ENCODE measurements at places on chromosomes 11 and 22.

GRCh38 chr22:17562906-17563870, at the start of gene SLC25A18:
TSS of gene SLC25A18 (plus strand) at chr22:17563498. CDS start at chr22:17579945, 16,447 bp downstream.
- DNase-seq: peak; percentile 29

DNA sequence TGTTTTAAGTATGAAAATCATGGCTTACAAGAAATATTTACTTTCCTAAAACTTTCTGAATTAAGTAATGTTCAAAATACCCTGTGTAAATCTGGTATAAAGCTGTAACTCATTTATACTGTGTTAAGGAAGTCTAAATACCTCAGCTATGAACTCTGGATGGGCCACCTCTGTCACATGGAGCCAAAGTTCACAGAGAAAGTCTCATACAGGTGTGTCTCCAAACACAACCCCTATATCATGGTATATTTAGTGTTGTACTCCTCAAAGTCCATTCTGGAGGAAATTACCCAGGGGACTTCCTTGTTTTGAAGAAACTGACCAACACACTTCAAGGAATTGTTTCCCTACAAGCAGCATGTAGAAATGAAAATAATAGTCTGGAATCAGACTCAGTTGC, 909.2 kb upstream of the TENM4 start:
- no peak for DNase-seq

DNA sequence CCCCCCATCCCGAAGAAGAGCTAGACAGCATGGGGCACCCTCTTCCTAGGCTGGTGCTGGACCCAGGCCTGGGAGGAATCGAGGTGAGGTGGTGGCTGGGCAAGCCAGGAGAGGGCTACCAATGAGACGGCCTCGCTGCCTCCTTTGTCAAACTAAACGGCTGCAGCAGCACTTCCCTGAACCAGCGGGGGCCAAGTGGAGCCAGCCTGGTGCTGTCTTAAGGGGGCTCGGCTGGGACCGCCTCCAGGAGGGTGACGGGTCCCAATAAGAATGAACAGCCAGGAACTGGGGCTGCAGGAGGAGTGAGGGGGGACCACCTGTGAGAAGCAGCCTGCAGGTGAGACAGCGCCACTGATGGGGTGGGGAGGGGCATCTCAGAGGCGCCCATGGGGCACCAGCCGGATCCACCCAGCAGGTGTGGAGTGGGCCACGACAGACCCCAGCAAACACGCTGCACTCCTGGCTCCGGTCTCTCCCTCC, 17.1 kb downstream of the IFT27 start:
- DNase-seq: no peak

DNA sequence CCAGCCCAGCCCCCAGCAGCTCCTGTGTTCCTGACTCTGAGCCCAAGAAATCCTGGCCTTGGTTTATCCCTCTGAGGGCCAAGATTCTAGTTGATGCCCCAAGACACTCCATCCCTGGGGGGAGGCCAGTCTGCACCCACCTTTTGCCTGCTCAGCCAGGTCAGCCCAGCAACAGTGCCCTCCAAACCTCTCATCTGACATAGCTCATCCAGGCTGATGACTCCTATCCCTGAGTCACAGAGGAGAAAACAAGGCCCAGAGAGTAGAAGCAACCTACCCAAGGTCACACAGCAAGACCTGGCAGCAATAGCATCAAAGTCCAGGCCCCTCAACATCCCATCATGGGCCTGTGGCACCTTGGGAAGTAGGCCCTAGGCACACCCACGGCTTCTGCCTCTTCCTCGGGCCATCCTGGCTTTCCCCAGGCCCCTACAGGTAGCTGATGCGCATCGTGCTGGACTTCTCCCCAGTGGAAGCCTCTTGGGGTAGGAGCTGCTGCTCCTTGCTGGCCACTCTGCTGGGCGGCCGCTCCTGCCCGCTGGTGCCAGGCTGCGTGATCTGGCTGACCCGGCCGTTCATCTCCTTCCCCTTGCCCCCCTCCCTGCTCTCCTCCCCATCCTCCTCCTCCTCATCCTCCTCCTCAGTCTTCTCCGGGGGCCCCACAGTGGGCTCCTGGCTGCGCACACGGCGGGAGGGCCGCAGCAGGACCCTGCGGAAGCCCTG, 6.0 kb downstream of the SSTR3 start:
- DNase-seq: no peak

DNA sequence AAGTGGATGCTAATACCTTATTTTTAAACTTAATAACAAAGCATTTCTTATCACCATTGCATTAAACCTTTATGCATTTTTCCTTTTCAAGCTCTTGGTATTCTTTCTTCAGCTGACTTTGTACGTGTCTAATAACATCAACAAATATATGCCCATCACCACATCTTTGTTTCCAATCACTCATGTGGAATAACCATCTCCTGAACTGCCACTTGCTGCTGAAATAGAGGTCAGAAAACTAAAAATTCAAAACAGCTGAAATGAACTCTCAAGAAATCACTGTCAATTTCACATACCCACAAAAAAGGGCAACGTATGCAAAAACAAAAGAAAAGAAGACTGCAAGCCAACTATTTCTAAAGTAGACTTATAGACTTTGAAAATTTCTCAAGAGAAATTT, 7.4 kb downstream of the MSANTD4 start:
- DNase-seq: no peak

DNA sequence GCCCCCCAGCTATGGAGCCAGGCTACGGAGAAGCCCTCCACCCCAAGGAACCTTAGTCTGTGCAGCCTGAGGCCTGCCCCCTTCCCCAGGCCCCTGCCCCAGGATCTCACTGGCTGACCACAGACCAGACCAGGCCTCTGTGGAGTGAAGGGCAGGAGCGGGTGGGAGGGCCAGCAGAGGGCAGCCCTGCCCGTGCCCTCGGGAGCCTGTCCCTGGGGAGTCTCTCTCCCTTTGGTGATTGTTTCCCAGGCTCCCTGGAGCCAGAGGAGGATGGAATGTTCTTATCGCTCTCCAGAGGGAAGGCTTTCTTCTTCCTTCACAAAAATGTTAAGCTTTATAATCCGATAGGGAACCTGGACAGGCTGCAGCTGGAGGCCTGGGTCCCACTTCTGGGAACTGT, 455.3 kb downstream of the SOX6 start:
- DNase-seq: no peak

- DNase-seq: no peak
These were observed 326.0 kb downstream of the MN1 start for GRCh38 chr22:27475548-27475897.

DNA sequence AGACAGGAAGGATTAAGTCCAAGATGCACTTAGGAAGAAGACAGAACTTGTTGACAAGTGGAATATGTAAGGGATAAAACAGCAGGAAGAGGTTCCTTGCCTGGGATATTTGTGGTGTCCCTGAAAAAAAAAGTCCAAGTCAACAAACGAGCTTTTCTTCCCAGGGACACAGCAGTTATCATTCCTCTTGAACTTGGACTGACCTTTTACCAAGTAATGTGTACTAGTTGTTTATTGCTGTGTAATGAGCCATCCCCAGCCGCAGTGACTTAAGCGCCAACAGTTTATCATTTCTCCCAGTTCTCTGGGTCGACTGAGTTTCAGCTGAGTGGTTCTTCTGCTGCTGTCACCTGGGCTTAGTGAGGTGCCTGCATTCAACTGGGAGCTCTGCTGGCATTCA, 37.0 kb downstream of the KREMEN1 start:
- no peak for DNase-seq

DNA sequence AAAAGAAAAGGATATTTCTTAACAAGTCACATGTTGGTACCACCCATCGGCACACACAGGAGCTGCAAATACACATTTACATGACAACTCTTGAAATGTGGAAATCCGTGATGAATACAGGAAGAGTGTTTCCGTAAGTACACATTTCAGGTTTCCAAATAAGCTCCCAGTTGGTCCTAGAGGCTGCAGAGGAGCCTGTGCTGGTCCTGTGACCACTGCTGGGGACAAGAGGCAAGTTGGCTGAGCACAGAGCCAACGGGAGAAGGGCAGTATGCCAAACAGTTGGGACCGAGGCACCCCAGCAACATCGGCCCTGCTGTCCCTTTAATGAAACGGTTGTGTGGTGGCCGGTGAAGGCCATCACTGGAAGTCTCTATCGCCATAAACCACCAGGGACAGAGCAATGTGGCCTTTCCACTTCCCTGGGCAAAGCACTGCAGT, 38.5 kb upstream of the ARFGAP3 start:
- no peak for DNase-seq

GRCh38 chr22:28207281-28208030, 288.4 kb upstream of the PITPNB start:
- no peak for DNase-seq

DNA sequence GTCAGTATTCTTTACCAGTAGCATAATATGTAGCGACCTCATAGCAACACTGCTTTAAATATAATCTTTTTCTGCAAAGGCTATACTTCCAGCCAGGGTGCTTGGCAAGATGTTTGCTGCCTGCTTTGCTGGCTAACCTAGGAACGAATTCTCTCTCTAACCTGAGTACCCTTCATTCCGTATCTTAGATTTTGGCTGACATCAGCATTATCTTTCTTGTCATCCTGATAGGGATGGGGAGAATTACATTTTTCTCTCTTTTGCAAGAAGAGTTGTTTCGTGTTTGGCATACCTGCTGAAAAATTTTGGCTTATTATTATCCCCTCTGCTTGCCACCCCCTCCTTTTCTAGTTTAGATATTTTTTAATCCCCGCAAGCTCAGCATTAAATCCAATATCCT, 91.2 kb upstream of the CLMP start:
- no peak for DNase-seq

DNA sequence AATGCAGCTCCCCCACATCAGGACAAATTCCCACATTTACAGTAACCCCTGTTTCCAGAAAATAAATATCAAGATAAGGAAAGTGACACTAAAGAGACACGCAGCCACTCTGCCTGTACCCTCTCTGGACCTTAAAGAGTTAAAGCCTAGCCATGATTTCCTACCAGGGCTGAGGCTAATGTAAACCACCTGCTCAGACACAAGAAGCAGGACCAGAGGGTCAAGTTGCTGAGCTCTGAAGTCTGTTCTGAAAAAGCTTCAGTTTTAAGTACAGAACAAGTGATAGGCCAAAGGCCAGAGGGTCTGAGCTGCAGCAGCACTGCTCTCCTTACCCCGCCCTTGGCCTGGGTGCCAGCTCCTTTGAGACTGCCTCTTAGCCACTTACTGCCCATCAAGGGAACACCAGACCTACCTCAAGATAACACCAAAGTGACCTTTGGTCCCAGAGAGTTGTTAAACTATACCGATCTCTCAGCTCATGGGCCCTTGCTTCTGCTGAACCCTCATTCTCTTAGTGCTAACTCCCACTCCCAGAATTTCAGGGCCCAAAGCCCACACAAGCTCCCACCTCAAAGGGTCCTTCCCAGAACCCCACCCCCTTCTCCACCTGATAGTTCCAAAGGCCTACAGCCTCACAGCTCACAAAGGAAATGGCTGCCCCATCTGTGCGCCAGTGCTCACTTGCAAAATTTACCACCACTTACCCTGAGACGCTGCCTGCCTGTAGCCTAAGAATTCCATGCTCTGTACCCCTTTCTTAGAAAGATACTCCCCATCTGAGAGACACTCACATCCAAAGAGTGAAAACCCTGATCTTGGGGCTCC, 40.5 kb downstream of the IL18BP start:
- peak; percentile 24 for DNase-seq

GRCh38 chr11:3074912-3075589, 17.8 kb upstream of the CARS1 start:
- no peak for DNase-seq

DNA sequence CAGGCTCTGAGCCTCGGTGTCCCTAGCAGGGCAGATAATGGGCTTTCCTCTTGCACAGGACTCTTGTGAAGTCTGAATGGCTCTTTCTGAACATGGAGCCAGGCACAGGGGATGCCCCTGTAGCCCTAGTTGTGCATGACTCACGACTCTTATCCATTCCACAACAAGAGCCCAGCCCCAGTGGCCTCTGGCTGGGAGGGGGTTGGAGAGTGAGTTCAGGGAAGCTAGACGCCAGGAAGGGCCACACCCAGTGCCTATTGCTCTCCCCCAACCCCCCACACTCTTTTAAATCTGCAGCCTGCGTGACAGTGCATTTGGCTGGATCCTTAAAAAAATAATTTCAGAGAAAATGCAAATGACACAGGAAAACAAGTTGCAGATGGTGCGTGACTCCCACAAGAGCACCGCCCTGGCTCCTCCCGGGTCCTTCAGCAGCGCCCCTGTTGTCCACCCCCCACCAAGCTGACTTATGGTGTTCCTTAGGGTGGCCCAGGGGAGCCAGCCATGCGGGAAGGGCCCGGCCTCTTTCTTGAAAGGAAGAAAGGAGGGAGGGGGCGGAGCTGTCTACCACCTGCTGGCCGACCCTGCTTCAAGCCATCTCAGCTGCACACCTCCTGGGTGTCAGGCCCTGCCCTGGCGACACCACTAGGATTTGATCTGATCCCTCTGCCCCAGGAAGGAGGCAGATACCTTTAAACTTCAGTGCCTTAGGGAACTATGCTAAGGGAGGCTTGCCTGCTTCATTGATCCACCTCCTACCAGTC, 74.7 kb downstream of the MN1 start:
- peak; percentile 70 for DNase-seq

- no peak for DNase-seq
These were observed 38.0 kb downstream of the HORMAD2 start for GRCh38 chr22:30118291-30118690.

DNA sequence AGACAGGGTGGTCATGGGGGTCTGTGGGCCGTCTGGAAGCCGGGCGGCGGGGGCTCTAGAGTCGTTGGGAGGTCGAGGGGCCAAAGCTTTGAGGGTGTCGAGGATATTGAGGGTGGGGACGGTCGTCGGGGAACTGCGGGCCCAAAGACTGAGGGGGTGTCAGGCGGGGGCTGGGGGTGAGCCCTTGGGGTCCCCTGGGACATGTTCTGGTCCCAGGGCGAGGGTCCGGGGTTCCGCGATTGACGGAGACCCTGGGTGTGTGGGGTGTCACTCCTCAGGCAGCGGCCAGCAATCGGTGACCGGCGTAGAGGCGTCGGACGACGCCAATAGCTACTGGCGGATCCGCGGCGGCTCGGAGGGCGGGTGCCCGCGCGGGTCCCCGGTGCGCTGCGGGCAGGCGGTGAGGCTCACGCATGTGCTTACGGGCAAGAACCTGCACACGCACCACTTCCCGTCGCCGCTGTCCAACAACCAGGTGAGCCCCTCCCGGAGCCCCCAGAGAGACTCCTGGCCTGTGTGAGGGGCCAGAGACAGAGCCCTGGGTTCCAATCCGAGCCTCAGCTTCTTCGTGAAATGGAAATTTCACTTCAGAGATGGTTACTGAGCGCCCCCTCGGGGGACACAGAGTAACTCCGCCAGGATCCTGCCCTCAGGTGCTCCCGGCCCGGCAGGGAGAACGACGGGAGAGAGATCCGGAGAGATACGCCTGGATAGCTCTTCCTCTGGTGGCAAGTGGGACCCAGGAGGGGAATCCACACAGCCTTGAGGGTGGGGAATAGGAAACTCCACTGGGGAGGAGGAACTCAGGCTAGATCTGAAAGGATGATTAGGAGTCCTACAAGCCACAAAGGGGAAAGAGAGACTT, 714 bp downstream of the SDF2L1 start:
- DNase-seq: peak; percentile 69

DNA sequence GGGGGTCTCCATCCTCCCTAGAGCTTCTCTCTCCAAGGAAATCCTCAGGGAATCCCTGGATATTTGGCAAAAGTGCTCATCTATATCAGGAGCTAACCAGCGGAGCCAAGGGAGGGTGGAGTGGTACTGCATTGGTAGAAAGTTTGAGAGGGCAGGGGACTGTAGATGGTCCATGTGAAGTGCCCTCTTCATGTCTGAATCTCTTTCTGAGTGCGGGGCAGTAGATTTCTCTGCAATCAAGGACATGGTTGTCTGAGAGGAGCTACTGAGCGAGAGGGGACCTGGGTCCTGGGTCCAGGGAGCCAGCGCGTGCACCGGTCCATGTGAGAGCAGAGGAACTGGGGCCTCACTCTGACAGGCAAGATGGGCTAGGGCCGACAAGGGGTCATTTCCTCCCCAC, 701 bp downstream of the DIXDC1 start:
- no peak for DNase-seq

- no peak for DNase-seq
These were observed 64.9 kb upstream of the CHRM4 start for GRCh38 chr11:46456269-46457001.
